ENCODE measurements at places on chromosomes 7 and 10. TPM values are rescaled to one million over a fixed set of nuclear protein-coding genes. Genes with fewer than 3 reads are reported as not detected.

Gene SLC16A9
- 1.6 TPM for total RNA-seq

Gene SKIDA1
- 3.3 TPM for total RNA-seq

Gene LRIT1
- not detected for total RNA-seq

Gene ANKRD61
- total RNA-seq, result not detected

Gene COL26A1
- total RNA-seq, result 0.25 TPM

Gene LEP
- not detected for total RNA-seq

Gene TMEM139
- total RNA-seq, result 30.2 TPM

Gene POMZP3
- 6.7 TPM for total RNA-seq

Gene TASOR2
- 39.4 TPM for total RNA-seq

Gene POLR3A
- 13.7 TPM for total RNA-seq

Gene AGR3
- total RNA-seq, result not detected

Gene RASA4B
- 26.1 TPM for total RNA-seq

Gene HEPACAM2
- total RNA-seq, result not detected

Gene ERVW-1
- not detected for total RNA-seq

Gene CHN2
- 1.0 TPM for total RNA-seq

Gene EXOSC1
- 35.7 TPM for total RNA-seq

Gene GHRHR
- total RNA-seq, result not detected

Gene ARMC3
- total RNA-seq, result 0.38 TPM

Gene LIPM
- not detected for total RNA-seq

Gene WEE2
- total RNA-seq, result not detected

Gene AKR1C8
- total RNA-seq, result not detected

Gene TEX36
- not detected for total RNA-seq

Gene PRRT4
- total RNA-seq, result not detected

Gene SEMA3D
- 0.33 TPM for total RNA-seq

Gene RNF133
- total RNA-seq, result not detected

Gene AKR1C3
- total RNA-seq, result 21.0 TPM

Gene RELN
- 3.1 TPM for total RNA-seq

Gene NPTX2
- total RNA-seq, result 0.13 TPM

Gene ZCCHC24
- 10.3 TPM for total RNA-seq

Gene CALML5
- not detected for total RNA-seq

Gene SEMA3C
- total RNA-seq, result 161 TPM

Gene SPDYE6
- total RNA-seq, result not detected

Gene PODXL
- total RNA-seq, result 88.0 TPM

Gene CLDN4
- total RNA-seq, result 98.1 TPM

Gene TMEM225B
- 0.51 TPM for total RNA-seq

Gene UBE2H
- 80.9 TPM for total RNA-seq

Gene GIMAP4
- total RNA-seq, result not detected

Gene VPS26A
- 15.3 TPM for total RNA-seq

Gene GNAT3
- total RNA-seq, result not detected

Gene FAM241B
- 6.1 TPM for total RNA-seq

Gene BAZ1B
- 38.9 TPM for total RNA-seq

Gene ZNF479
- not detected for total RNA-seq

Gene NPY
- total RNA-seq, result not detected

Gene OR9A2
- not detected for total RNA-seq

Gene TMEM72
- 0.25 TPM for total RNA-seq

Gene FEZF1
- not detected for total RNA-seq

Gene CDHR3
- 1.1 TPM for total RNA-seq

Gene C10orf67
- under 0.01 TPM for total RNA-seq

Gene SPDYE5
- total RNA-seq, result not detected

Gene PTF1A
- total RNA-seq, result not detected

Gene C10orf71
- total RNA-seq, result not detected

Gene CRPPA
- 0.65 TPM for total RNA-seq

Gene UBN2
- total RNA-seq, result 3.4 TPM

Gene CUX1
- total RNA-seq, result 30.6 TPM
